ENCODE measurements at places on chromosomes 2 and 18. TPM values are rescaled to one million over a fixed set of nuclear protein-coding genes. Genes with fewer than 3 reads are reported as not detected.
A peak's percentile ranks its signal among the peaks of the same experiment; 100 is the strongest.

- DNase-seq = no peak
Observed at GRCh38 chr2:131425231-131425941, 50.5 kb upstream of the TUBA3D start.

The HADHA gene
- total RNA-seq = 121 TPM

- no peak for DNase-seq
Observed at GRCh38 chr18:24651434-24651833, 191.0 kb downstream of the HRH4 start.

The DSG4 gene
- not detected for total RNA-seq

- DNase-seq = peak; percentile 65
Observed at GRCh38 chr2:98839292-98839691, 96.7 kb downstream of the CRACDL start.

DNA sequence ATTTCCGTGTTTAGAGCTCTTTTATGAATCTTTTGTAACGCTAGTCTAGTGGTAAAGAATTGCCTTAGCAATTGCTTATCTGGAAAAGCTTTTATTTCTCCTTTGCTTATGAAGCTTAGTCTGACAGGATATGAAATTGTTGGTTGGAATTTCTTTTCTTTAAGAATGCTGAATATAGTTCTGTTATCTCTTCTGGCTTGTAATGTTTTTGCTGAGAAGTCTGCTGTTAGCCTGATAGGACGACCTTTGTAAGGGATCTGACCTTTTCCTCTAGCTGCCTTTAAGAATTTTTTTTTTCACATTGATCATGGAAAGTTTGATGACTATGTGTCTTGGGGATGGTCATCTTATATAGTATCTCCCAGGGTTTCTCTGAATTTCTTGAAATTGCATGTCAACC, 101.1 kb downstream of the TRABD2A start:
- DNase-seq = no peak

DNA sequence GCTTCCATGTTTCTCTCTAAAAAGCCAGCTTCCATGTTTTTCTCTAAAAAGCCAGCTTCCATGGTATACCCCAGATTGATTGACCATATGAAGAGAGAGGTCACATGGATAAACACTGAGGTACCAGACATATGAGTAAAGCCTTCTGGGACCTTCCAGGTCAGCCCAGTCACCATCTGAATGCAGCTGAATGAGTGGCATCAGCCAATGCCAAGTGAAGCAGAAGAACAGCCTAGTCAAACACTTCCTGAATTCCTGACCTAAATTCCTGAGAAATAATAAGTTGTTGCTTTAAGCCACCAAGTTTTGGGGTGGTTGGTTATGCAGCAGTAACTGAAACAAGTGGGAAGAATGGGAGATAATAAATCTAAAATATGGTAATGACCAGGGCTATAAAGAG, 5.7 kb upstream of the ALS2 start:
- DNase-seq = peak; percentile 52

- no peak for DNase-seq
Observed at GRCh38 chr2:11858883-11859282, 112.5 kb downstream of the LPIN1 start.

The TIA1 gene
- total RNA-seq = 42.8 TPM

DNA sequence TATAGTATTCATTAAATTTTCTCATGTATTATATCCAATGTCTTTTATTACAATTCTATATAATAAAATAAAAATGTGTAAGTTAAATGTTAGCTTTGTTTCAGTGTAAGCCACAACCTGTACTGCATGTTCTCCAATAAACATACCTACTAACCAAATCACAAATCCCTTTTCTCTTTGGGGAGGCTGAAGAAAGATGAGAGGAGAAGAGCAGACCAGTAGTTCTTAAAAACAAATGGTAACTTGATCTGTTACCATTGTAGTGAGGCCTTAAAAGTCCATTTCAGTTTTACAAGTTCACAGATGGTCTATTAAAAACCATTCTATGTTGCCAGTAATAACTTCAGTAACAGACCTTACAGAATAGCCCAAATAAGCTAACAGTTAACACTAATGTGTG, 100.5 kb downstream of the SOS1 start:
- DNase-seq = no peak

- no peak for DNase-seq
Observed at GRCh38 chr2:200044453-200044852, 89.1 kb downstream of the MAIP1 start.

GRCh38 chr2:111057721-111058120, 63.0 kb upstream of the BCL2L11 start:
- DNase-seq = no peak

DNA sequence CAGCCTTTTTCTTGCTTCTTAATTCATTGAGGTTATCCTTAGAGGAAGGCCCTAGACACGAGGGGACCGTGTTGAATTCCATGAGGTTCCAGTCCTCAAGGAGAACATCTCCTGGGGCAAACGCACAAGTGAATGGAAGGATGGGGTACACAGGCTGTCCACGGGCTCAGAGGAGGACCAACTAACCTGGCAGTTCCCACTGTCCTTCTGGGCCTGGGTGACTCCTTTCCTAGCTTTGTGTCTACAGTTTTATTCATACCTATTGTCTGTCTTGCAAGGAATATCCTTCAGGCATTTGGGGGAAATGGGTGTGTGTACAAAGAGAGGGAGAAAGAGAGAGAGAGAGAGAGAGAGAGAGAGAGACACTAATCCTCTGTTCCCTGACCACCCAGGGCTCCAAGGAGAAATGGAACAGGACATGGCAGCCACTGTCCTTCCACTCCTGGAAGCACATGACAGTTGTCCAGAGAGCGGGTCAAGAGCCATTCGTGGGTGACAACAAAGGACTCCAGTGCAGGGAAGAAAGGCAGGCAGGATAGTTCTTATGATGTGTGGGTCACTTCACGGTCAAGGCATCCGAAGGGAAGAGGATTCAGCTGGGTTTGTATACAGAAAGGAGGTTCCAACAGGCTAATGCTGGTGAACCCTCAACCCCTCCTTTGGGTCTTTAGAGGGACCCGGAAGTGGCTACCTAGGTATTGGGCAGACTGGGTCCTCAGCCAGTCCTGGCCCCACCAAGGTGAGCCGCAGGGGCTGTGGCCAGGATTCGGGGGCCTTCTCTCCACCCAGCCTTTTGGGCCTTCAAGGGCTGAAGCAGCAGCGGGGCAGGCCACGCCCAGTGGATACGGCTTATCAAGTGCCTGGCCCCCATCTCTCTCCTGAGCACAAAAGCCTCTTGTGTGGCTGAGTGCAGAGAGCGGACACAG, 150.6 kb downstream of the MYCN start:
- DNase-seq = no peak

DNA sequence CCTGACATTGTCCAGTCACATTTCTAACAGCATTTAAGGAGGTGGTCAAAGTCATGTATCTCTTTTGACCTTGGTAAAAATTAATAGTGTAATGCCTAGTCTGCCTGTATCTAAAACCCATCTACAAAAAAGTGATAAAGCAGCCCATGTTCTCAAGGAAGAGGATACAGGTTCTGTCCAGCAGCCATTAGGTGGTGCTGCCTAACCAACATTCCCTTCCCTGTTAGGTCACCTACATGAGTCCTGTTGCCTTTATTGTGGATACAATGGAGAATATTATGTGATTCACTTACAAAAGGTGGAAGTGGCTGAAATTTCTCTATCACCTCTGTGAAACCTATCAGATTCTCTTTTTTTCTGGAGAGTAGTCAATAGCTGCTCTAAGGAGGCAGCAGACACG, 52.5 kb downstream of the AQP4 start:
- peak; percentile 6 for DNase-seq

DNA sequence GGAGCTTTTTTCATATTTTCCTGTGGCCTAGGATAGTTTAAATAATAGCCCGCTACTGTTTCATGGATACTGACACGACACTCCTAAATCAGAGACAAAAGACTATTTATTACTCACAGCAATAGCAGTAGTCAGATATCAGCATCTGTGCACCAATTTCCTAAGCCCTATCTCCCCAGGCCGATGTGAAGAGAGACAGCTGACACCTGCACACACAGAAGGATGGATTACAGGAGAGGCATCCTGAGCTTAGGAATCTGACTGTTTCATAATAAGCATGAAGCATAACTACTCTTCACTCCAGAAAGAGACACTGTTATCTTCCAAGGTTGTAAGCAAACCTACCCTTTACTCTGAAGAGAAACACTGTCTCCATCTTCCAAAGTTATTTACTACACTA, 105.4 kb downstream of the ATL2 start:
- no peak for DNase-seq

The MAP3K19 gene
- total RNA-seq = not detected

DNA sequence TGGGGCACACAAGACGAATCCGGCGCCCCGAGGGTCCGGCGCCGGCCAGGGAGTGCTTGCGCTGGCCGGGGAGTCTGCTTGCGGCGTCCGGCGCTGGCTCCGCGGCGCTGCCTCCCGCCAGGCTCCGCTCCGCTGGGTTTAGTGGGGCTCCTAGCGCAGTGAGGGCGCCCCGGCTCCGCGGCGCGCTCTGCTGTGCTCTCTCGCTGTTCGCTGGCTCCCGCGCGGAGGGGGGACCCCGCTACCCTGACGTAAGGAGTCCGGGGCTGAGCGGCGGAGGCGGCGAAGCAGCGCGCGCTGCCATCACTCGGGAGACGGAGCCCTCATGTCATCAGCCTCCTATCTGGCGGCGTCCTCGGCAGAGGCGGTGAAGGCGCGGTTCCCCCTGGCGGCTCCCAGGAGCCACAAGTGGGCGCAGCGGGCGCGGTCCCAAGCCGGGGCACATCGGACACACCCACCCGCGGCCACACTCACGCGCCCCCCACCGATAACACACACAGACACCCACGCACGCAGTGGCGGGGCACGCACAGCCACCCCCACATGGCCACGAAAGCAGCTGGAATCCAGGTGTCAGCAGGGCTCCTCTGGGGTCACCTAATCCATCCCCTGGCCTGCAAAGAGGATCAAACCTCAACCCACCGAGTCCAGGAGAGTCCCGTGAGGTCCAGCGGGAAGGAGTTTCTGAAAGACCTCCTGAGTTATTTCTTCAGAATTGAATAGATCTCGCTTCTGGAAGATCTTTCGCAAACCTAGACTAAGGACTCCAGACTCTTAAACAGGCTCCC, at the start of gene C1QL2:
Gene C1QL2 (minus strand): TSS at position 189 of the 785 bp plus-strand sequence. CDS start 482 bp downstream, outside the sequence.
- peak; percentile 16 for DNase-seq

The IL36RN gene
- total RNA-seq = not detected

The ELOA2 gene
- total RNA-seq = not detected

GRCh38 chr2:174635776-174636404, 38.3 kb upstream of the WIPF1 start:
- DNase-seq = peak; percentile 75

GRCh38 chr2:219440388-219441256, 6.0 kb downstream of the SPEG start:
- peak; percentile 73 for DNase-seq

DNA sequence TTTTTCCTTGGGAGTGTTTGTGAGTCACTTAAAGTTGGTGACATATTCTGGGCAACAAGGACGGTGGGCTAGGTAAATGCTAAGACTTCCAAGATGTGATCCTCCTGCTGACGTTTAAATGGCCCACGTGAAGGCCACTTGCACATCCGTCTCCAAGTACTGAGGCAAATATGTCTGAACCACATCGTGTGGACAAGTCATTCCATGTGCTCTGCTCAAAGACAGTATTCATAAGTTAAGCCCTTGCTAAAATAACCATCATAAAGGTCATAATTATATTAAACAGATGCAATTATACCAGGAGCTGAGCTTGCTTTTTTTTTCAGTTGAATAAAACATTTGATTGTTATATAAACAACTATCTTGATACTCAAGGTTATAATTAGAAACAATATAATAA, 44.8 kb downstream of the SPP2 start:
- no peak for DNase-seq

DNA sequence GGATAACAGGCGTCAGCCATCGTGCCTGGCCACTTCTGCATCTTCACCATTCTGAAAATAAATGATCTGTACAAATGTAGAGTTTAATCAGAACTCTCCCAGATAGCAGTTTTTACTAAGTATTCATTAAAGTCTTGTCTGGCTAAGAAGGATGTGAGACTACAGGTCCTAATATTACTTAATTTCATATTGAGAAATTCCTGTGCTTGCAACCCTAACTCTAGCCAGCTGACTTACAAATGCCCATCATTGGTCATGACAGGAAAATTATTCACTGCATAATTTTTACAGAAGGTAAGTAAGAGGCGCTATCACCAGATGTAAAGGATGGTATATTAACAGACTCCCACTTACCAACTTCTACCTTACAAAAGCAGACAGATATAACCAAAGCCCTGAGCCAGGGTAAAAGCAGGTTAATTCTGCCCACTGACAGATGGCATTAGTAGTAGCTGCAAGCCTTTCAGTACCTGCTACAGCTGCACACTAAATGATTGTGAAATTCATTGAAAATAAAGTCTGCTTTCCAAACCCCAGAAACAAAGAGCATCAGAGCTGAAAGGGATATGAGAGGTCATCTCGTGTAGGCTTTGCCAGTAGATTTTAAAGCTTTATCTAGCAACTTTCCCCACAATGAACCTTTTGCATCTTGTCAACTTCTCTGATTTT, 271.3 kb upstream of the STON1 start:
- no peak for DNase-seq

- no peak for DNase-seq
Observed at GRCh38 chr2:108263401-108263800, 23.6 kb downstream of the SULT1C3 start.

DNA sequence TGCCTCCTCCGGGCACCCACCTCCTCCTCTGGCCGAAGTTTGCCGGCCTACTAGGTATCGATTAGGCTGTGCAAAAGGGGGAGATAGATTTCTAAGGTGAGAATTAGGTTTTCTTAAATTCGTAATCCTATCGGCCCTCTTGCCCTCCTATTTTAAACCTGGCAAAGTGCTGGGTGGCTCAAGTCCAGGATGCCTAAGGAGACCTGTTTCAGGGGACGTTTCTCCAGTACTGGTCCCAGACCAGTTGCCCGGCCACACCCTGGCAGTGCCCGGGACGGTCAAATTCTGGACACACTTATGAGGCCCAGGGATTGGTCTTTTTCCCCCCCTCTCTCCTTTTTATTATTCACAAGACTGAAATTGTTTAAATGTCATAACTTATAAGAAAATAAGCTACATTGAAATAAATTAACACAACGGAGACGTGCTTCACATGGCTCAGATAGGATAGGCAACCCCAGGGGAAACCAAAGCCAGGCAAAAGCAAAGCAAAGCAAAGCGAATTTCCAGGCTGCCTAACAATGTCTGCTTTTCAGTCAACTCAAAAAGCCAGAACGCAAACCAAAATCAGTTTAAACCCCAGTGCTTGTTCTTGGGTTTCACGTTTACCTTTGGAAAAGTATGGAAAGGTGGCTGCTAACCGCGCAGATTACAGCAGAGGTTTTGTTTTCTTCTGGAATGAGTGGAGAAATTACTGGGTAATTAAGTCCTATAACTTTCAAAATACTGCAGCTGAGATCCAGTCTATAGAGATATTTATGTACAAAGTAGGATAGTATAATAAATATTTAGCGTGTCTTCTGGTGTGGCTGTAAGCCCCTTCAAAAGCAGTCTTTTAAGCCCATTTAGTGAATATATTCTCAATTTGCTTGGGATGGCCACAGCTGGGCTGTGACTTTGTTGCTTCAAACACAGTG, 3.0 kb downstream of the GBX2 start:
- no peak for DNase-seq

Data from GM23248 (cell line).